HepG2 (cell line): ENCODE measurements at places on chromosomes 7 and 10.
A peak's percentile ranks its signal among the peaks of the same experiment; 100 is the strongest.

GRCh38 chr7:50632561-50633413, 67.6 kb upstream of the DDC start:
- peak; percentile 70 for DNase-seq

GRCh38 chr10:47246406-47247147, 53.4 kb upstream of the GDF10 start:
- DNase-seq: no peak

DNA sequence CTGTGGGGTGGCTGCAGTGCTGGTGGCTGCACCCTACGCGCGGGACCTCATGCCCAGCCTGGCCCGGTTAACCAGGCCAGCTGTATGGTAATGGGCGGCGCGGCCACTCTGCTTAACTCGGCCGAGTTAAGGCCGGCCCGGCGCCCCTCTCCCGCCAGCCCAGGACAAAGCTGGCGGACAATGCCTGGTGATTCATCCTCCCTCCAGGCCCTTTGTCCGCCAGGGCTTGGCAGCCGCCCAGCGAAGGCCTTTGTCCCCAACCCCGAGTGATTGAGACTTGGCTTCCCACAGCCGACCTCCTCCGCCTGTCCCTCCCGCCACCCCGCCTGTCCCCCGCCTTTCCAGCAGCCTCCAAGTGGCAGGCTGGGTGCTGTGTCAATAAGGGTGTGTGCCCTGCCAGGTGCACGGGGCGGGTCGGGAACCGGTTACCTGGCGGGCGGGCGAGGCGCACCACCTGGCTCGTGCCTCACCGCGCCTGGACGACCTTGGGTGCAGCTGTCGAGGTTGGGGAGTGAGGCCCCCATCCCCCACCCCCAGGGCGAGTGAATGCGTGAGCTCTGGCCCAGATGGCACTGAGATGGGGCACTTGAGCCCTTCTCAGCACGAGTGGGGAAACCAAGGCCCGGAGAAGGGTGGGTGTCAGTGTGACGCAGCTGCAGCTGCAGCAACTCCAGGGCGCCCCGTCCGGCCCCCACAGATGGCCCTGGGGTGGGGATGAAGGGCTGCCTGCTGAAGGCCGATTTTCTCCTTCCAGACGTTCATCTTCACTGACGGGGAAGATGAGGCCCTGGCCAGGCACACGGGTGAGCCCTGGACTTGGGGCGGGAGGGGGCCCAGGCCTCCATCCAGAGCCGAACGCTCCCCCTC, 4.6 kb downstream of the LFNG start:
- peak; percentile 62 for DNase-seq

DNA sequence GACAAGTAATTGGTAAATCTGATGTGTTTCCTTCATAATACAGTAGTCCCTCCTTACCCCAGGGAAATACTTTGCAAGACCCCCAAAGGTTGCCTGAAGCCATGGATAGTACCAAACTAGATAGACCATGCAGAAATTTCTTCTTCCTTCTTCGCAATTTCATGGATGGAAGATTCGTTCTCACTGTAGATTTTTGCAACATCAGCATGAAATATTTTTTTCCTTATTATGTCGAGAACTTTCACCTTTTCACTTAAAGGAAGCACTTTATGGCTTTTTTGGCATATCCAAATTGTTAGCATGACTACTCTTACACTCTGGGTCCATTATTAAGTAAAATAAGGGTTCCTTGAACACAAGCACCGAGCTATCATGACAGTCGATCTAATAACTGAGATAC, 333.2 kb downstream of the LHFPL3 start:
- DNase-seq: no peak
